ENCODE measurements at places on chromosomes 7 and 10.

- DNase-seq = no peak
Observed at GRCh38 chr7:83276250-83276649, 113.6 kb upstream of the PCLO start.

DNA sequence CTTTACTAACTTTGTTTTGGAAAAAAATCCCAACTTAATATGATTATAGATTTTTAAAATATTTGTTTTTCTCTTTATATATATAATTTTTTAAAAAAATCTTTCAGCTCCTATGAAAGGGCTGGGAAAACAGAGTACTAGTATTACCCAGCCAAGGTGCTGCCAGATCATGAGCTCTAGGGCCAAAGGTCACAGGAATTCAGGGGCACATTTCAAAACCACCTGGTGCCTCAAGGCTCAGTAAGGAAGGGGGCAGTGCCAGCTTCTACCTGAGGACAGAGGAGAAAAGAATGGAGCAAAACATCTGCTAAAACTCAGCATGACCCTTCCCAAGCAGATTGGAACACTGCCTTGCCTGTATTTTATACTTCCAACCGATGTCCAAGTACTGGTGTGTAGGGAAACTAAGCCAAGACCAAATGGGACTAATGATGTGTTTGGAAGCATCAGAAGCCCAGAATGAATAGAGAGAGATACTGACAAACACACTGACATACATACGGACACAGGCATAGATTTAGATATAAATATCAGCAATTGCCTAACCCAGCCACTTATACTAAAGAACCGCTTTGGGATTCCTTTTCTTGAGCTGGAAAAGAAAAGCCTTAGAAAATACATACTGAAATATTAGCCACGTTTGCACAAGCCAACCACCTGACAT lies 667.3 kb downstream of the PARD3 start:
- no peak for DNase-seq

DNA sequence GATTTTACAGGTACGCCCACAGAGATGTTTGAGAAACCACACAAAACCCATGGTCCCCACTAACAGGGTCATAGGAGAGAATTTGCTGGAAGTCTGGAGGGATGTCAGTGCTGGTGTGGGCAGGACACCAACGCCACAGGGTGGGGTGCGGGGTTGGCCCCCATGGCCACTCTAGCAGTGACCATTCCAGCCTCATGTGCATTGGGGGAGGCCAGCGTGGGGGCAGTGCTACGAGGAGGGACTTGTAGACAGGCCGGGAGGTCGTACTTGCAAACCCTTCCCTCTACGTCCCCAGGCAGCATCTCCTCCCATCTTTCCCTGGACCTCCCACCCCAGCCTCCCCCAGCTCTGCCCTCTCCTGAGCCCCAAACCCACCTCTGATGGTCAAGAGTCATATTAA lies 34.0 kb downstream of the FOXL3 start:
- no peak for DNase-seq

DNA sequence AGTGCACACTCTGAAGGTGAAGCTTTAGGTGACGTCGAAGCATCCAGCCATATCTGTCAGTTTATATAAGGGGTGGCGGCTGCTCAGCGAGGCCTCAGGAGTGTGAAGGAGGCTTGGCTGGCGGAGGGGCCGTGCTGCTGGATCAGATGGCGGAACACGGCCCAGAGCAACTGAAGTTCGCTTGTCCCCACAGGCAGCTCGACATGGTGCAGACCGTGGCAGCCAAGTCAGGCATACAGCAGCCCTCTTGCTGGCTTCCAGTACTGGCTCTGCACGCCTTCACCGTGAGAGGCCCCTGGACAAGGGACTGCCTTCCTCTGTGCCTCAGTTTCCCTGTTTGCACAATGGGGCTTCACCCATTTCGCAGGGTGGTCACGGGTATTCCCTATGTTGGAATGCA lies 443.5 kb downstream of the DNAJB6 start:
- no peak for DNase-seq

GRCh38 chr7:136869001-136869961 lies 829 bp downstream of the CHRM2 start:
- DNase-seq = no peak

DNA sequence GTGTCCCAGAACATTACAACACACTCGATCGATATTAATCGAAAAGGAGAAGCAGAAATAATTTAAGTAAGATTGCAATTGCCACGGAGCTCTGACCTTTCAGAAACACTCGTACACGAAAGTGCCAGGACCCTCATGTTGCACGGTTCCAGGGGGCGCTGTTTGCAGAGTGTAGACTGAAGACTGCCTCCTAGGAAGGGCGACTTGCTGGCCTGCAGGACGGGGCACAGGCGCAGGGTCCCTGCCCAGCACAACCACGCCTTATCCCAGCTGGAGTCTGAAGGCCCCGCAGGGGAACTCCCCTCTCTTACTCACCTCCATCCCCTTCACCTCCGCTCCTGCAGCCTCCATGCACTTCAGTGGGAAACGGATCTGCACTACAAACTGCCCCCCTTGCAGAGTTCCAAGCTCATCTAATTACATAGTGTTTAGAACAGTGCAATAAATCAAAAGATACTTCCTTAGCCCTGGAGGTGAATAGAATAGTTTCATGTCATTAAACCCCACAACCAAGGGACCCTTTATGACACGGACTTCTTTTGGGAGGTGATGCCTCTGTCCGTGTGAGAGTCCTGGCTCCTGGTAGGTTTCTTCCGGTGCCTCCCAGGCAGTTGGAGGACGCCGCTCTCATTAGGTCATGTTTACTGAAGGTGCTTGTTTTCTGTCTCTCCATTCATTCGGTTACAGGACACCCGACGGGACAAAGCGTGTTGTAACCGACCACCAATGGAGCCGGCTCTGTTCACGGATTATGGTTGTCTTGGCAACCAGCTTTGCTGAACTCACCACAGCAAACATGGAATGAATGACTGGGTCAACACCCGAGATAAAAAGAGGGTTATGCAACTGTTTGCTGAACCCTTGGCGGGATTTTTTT lies 262.2 kb downstream of the BAMBI start:
- no peak for DNase-seq

DNA sequence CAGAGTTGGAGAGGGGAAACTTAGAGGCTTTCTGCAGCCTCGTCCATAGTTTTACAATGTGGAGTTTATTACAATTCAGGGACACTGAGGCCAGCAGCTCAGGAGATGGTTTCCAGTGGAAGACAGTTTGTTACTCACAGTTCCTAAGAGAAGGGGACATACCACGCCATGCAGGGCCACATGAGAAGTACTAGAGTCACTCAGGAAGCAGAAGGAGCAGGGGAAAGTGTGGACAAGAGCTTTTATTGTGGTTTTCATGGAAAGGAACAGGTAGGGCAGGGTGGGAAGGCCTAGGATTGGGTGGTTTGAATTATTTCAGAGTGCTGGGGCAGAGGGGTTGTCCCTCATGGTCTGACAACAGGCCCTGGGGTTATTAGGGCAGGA lies 292.1 kb upstream of the IGFBP3 start:
- no peak for DNase-seq

DNA sequence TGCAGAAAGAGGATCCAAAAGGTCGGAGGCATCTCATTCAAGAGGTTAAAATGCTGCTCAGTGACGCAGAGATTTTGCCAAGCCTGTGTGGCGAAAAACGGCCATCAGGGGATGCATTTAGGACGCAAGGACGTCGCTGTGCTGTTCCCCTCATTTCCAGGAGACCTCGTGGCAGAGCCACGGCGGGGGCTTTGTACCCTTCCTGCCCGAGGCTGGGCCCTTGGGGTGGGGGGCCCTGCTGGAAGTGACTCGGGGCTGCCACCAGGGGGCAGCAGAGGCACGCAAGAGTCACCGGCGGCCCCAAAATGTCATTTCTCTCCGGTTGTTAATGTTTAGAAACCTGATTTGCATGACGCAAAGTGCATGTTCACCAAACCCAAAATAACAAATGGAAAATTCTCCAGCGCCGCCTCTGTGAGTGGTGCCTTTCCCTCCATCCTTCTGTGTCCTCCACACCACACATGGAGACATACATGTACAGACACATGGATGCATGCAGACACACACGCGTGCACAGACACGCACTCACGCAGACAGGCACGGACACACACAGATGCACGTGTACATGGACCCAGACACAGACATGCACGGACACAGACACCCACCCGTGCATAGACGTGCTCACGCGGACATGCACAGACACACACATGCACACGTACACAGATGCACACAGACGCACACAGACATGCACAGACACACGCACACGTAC lies 51.0 kb upstream of the NKX6-2 start:
- peak; percentile 36 for DNase-seq

GRCh38 chr7:113454597-113455169 lies 336.3 kb upstream of the SMIM30 start:
- no peak for DNase-seq

DNA sequence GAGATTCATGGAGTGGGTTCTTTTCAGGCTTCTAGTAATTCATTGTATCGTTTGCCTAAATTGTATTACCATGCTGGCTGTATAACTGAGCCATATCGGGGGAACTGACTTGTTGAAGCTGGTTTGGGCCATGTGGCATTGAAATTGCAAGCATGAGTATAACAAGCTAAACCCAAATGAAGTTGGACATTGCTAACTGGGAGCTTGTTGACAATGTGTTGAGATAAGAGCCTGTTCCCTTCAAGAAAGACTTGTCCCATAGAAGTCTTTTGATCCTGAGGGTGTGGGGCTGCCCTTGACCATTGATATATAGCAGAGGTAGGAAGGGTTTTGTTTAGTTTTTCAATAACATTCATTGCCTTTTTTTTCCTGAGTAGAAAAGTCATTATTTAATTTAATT lies 156.0 kb downstream of the VTI1A start:
- no peak for DNase-seq

DNA sequence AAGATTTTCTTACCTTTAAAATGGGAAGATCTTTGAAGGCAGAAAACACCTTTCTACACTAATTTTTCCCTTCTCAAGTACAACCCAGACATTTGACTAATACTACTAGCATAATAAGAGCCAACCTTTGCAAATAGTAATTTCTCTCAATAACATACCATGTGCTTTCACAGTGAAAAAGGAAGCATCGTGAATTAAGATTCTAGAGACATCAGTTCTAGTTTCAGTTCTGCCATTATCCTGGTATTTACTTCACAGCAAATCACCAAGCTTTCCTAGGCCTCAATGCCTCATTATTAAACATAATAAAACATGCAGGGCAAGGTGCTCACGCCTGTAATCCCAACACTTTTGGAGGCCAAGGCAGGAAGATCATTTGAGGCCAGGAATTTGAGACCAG lies 24.9 kb downstream of the GSAP start:
- no peak for DNase-seq

DNA sequence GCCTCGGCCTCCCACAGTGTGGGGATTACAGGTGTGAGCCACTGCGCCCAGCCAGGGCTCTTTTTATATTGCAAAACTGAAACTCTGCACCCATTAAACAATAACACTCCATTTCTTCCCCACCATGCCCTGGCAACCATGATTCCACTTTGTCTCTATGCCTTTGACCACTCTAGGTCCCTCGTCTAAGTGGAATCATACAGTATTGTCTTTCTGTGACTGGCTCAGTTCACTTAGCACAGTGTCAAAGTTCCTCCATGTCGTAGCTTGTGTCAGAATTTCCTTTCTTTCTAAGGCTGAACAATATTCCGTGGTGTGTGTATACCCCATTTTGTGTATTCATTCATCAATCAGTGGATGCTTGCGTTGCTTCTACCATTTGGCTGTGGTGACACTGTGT lies 46.2 kb downstream of the CUX1 start:
- no peak for DNase-seq

GRCh38 chr10:60919551-60919950 lies 24.4 kb downstream of the RHOBTB1 start:
- DNase-seq = no peak

- no peak for DNase-seq
Observed at GRCh38 chr7:85292908-85293576, 106.2 kb upstream of the SEMA3D start.

- DNase-seq = no peak
Observed at GRCh38 chr10:91201213-91201996, 19.1 kb upstream of the PCGF5 start.

DNA sequence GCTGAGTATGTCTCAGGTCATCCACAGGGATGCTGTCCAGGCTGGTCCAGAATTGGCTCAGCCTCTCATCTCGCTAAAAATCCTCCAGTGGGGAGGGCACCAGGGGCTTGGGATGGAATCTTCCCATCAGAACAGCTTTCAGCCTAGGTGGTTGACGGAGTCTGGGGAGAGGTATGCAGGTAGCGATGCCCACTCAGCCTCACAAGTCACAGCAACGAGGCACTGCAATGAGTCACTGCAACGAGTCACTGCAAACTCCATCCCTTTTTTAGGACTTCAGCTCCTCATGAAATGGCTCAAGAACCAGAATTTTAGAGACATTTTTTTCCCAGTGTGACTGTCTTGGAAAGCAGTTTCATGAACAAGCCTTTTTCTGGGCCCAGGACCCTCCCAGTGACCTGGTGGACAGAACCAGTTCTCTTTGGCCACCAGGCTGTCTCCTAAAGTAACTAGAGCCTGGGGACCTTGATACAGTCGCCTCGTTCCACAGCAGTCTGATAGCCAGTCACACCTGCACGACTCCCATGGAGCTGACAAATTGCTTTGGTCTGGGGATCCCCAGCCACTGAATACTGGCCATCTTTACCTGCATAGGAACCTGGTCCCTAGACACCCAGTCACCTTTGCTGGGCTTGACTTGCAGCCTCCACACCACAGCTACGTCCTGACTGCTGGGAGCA lies 41.3 kb upstream of the PPP2R2D start:
- no peak for DNase-seq

GRCh38 chr10:114458955-114459354 lies 54.7 kb upstream of the AFAP1L2 start:
- no peak for DNase-seq

DNA sequence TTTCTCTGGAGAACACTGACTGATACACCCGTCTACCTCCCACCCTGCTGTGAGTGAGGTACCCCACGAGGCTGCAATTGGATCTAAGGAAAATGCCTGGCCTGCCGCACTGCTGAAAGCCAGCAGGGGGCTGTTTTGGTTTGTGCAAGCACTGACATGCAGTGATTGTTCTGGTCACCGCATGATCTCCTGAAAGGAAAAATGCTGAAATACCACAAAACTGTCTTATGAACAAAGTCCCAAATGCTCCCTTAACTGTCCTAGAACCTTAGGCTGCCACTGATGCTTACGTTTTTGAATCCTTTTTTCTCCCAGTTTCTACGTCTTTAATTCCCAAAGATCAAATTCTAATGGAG lies 132.7 kb downstream of the JCAD start:
- DNase-seq = no peak

DNA sequence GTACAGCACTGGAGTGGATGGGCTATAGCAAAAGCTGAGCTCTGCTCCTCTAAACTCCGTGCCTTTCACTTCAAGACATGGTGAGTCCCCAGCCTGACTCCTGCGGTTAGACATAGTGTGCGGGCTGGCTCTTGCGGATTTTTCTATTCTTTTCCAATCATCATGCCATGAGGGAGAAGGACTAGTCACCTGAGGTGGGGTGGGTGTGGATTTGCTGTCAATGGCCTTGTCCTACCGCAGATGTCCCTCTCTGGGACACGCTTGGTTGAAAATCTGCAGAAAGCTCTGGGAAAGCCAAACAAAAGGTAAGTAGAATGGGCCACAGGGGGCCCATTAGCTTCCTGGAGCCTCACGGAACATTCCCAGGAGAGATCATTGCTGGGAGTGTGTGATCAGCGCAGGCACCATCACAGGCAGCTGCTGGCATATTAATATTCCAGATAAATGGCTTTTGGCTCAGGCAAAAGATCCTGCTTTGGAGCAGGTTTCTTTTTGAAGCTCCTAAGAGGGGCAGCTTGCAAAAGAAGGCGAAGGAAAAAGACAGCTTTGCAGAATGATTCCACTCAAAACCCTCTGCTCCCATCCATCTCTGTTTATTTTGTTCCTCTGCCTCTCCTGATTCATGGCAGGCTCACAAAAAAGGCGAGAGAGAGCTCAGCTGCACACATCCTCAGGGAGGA lies 509.0 kb upstream of the ZMIZ1 start:
- no peak for DNase-seq

GRCh38 chr7:24963218-24963617 lies 16.8 kb downstream of the OSBPL3 start:
- no peak for DNase-seq

Measured in activated CD8-positive, alpha-beta memory T cell treated with anti-CD3 and anti-CD28 coated beads for 1 hour (primary cell).